ENCODE measurements at places on chromosomes 3 and 15.

- no peak for DNase-seq
These were observed 217.8 kb downstream of the SOX2 start for GRCh38 chr3:181929501-181929900.

DNA sequence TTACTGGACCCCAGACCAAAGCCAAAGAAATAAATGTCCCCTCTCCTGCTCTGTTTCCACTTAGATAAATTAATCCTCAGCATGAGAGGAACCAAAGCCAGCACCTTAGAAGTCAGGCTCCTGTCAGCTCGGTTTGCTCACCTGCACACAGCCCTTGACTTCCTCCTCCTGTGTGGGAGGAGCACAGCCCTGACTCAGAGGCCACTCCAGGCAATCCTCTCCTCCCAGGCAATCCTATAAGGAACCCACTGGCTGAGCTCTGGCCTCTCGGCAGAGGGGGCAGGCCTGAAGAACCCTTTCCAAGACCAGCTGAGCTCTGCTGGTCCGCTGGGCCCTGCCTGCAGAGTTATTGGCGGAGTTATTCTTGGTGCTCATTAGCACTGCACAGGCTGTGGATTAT lies 30.8 kb downstream of the LIPC start:
- DNase-seq = no peak

GRCh38 chr3:126539558-126540250 lies 15.7 kb downstream of the CHST13 start:
- no peak for DNase-seq

DNA sequence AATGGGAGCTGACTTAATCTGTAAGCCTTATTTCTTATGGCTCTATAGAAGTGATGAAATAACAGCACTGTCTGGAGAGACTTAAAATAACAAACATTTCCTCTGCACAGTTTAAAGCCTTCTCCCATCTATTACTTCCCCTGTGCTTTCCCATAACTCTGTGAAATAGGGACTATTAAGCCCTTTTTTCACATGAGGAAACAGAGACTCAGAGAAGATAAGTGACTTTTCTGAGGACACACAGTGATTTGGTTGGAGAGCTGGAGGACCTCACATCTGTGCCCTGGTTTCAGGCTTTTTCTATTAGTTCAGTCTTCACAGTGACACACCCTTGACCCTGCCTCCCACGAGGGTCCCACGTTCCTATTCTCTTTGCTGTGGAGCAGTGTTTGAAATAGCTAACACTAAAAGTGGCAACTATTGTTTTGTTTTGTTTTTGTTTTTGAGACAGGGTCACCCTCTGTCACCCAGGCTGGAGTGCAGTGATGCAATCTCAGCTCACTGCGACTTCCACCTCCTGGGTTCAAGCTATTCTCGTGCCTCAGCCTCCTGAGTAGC lies 82.9 kb downstream of the ST6GAL1 start:
- DNase-seq = no peak

GRCh38 chr15:69391046-69391757 lies 22.9 kb upstream of the KIF23 start:
- no peak for DNase-seq

GRCh38 chr3:102192575-102192974 lies 242.2 kb upstream of the ZPLD1 start:
- no peak for DNase-seq
